H54 (cell line): ENCODE measurements at places on chromosomes 16 and 17.

GRCh38 chr16:48950184-48950583 lies 331.5 kb downstream of the CBLN1 start:
- no peak for DNase-seq

DNA sequence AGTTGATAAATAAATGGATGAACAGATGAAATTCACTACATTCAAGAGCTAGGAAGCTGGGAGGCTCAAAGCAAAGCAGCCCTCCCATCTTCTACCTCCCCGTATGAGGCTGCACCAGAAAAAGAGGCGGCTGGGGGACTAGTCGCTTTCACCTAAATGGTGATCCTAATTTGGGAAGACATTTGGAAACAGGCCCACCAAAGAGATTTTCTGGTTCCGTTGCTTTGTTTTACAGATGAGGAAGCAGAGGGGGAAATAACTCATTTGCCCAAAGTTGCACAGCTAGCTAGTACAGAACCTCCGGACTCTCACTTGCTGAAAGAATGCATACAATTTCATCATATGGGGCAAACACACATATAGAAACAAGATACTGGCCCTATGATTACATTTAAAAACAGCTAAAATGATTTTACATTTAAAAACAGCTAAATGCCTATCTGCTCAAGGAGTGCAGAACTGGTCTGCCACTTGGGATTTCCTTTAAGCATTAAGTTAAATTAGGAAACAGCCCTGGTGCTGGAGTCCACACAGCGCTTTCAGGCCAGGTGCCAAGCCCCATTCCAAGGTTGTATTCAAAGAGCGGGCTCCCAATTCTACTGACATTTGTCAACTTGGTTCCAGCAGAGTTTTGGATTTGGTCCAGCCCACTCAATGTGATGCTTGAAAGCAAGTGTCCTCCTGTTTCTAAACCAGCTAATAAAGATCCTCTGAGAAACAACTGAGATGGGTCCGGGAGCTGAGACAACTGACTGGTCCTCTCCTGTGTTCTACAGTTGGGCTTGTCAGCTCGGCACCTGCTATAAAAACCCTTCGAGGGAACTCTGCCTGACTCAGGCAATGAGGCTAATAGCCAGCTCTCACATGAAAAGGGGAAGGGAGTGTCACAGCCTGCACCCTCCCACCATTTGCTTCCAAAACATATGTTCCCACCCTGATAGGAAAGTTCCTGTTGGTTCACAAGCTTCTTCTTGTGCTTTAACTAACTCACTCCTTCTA lies 11.7 kb downstream of the ERN1 start:
- no peak for DNase-seq

DNA sequence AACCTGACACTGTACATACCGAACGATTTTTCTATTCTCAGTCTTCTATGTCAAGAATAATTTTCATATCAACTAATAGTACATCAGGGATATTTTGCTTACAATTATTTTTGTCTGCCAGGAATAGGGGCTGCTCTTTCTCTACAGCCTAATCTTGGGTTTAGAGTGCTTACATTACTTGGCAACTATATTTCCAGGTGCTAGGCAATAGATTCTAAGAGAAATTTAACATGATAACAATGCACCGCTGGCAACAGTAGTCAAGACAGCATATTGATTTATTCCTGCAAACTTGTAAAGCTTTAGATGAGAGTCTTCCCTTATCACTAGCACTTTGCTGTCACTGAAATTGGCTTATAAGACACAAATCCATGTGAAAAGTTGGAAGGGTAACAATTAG lies 935.9 kb downstream of the CDH11 start:
- DNase-seq: no peak

DNA sequence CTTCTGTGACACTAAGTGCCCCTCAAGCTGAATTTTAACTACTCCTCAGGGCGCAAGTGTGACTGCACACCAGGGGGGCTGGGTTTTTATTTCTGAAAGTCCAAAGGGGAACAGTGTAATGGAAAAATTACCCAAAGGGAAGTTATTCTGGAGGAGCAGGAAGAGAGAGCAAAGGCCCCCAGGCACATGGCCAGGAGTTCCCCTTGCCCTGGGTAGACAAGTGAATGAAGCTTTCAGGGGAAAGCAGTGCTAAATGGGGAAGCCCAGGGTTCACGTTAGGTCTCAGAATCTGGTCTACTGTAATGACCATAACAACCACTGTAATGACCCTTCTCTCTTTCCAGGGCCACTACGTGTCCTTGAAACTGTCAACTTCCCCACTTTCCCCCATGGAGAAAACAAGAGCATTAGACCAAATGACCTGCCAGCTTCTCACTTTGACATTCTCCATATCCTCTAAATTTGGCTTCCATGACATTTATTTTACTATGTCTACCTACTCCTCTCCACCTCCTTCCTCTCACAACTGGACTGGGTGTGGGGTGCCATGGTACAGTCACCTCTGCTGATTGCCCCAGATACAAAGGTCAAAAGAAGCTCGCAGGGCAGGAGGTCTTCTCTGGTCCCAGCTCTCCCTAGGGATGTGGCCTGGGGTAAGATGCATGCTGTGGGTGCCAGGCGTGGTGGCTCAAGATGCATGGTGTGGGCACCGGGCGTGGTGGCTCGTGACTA lies 34.1 kb upstream of the MMP2 start:
- no peak for DNase-seq

GRCh38 chr16:11632455-11632939 lies 35.8 kb upstream of the SNN start:
- DNase-seq: no peak

- DNase-seq: no peak
These were observed 160.3 kb downstream of the HS3ST3B1 start for GRCh38 chr17:14461227-14461548.
